ENCODE measurements at places on chromosomes 11 and 22.

DNA sequence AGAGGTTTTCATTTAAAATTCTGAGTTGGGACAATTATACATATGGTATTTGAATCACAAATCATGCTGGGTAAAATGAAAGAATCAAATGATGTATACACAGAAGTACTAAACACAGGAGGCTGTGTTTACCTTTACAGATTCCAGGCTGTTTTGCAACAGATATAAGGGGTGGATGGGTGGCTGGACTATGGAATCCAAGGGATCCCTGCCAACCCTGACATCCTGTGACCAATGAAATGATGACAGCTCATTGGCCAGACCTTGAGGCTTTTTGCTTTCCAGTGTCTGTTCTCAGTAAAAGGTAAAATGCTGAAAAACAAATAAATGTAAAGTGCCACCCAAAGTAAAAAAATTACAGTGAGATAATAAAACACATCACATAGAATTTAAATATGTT is 3.3 kb upstream of the DDI1 start:
- DNase-seq, result peak; percentile 70

DNA sequence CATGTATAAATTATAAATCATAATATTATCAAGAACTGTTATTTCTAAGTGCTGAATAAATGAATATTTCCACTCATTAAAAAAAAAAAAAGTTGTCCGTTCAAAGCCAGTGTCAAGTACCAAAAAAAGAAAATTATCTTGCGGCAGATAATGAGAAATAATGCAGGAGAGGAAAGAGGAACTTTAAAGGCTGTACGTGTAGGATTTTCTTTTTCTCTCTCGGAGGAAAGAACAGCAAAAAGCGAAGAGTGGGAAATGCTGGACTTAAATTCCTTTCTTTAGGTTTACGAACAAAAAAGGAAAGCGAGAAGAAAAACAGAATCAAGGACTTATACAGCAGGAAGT is 999 bp upstream of the CCDC83 start:
- DNase-seq, result no peak

- no peak for DNase-seq
These were observed 7.8 kb upstream of the DDI1 start for GRCh38 chr11:104028476-104029263.

DNA sequence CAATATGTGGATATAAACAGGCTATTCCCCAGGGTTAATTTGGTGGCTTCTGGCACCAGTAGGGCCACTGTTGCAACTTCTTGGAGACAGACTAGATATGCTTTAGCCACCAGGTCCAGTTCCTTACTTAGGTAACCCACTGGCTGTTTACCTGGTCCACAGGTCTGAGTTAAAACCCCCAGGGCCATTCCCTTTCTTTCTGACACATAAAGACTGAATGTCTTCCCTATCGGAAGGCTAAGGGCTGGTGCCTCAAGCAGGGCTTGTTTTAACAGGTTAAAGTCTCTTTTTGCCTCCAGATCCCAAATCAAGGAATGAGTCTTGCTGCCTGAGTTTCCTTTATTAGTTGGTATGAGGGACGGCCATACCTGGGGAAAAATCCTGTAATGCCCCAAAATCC is 1052.7 kb upstream of the CNTN5 start:
- no peak for DNase-seq

GRCh38 chr11:66106786-66107599 is 36.9 kb downstream of the PACS1 start:
- no peak for DNase-seq
